ENCODE measurements at places on chromosomes 13 and 19.

- no peak for DNase-seq
These were observed 556.6 kb downstream of the DIAPH3 start for GRCh38 chr13:59607172-59607571.

- DNase-seq = no peak
These were observed 12.5 kb upstream of the TNFSF9 start for GRCh38 chr19:6518145-6518911.

DNA sequence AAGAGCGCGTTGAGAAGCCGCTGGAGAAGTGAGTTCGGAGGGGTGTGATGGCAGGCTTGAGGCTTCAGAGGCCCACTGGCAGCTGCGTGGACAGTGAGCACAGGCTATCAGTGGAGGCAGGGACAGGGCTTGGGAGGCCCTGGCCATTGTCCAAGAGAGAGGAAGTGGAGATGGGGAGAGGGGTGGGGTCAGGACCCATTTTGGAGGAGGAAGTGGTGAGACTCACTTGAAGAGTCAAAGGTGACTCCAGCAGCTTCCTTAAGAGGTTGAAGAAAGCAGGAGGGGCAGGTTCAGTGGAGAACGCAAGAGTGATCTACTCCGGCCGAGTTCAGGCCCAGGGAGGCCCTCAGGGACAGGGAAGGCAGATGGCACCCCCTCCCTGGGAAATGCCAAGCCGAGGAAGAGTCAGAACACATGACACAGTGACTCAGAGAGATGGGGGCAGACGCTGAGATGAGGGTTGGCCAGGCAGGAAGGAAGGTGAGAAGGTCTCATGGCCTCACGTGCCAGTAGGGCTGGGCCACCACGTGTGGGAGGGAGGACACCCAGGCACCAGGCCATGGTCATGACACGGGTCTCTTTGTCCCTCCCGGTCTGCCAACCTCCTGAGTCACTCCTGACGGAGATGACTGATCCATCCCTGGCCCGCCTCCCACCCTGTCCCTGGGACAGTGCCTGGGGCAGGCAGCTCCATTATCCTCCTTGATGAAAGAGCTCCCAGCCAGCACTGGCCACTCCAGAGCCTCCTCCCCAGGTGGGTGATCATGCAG, 10.1 kb upstream of the CD22 start:
- DNase-seq = peak; percentile 23

DNA sequence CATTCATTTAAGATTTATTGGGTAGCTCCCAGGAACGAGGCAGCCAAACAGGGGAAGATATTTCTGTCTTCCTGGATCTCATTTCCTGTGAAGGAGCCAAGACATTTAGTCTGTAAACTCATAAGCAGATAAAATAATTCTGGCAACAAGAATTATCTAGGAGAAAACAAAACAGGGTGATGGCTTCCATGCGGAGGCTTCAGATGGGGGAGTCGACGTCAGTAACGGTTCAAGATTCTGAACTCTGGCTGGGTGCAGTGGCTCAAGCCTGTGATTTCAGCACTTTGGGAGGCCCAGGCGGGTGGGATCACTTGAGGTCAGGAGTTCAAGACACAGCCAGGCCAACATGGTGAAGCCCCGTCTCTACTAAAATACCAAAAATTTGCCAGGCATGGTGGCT, 1.3 kb downstream of the GNA15 start:
- no peak for DNase-seq

DNA sequence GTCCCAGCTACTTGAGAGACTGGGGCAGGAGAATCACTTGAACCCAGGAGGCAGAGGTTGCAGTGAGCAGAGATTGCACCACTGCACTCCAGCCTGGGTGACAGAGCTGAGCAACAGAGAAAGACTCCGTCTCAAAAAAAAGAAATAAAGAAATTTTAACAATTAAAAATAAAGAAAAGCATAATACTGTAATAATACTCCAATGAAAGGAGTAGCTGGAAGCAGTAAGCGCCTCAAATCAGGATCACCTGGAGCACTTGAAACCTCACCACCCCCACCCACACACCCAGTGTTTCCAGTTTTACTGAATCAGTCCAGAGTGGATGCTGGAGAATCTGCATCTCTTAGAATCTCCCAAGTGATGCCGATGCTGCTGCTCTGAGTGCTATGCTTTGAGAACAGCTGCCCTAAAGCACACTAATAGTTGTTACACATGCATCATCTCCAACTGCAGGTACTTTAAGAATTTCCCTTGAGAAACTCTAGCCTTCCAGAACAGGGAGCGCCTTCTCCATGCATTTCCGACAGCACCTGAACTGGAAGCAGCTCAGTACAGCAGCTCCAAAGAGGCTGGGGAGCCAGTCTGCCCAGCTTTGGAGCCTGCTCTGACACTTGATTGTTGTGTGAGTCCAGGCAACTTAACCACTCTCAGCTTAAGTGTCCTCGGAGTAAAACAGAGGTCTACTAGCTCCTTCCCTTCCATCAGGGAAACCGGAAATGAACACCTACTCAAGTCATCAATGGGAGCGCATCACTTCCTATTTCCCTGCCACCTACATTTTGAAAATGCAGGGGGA, 2.9 kb downstream of the ABCC4 start:
- no peak for DNase-seq

DNA sequence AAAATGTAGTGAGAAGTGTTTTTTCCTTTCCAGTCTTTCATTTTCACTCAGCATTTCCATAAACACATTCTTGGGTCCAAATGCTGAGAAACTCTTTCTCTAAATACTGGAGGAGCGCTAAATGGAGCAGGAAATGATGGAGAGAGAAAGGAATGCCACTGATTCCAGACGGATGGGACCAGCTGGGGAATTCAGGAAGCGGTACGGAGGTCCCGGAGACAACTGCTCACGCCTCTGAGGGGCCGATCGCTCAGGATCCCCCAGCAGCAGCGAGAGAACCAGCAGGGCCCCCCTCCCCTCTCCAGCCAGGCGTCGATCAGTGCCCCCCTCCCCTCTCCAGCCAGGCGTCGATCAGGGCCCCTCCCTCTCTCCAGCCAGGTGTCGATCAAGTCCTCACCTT, 13.2 kb downstream of the RASA3 start:
- DNase-seq = no peak

DNA sequence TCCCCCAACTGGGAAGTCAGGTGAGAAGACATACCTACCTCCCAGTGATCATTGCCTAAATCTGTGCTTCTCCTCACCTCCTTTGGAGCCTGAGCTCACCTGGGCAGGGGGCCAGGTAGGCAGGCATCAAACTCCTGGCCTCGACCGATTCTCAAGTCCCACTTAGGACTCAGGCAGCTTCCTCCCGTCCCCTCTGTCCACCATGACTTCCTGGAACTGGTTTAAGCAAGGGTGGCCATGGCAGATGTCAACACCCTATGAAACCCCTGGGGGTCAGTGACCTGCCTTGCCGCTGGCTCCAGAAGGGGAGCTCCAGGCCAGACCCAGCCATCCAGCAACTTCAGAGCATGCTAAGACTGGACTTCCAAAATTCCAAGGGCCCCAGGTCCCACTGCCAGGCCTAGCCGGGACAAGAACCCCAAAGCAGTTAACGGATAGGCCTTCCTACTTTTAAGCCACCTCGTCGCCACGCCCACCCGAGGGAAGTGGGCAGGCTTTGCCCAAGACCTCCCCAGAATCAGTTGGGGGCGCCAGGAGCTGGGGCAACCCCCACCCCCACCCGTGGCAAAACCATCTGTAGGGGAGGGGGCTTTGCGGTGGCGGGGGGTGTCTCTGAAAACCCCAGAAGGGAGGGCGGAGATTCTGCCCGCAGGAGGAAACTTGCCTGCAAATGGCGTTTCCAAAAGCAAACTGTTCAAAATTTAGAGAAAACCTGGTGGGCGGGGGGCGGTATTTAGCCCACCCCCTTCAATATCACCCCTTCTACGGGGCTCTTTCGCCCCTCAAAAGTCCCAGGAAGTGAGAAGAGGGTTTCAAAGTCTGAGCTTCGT, 657 bp downstream of the PLIN3 start:
- no peak for DNase-seq

- no peak for DNase-seq
These were observed 2.7 kb upstream of the HNRNPL start for GRCh38 chr19:38852231-38853044.

GRCh38 chr13:112347986-112348385, 28.2 kb upstream of the SPACA7 start:
- no peak for DNase-seq

DNA sequence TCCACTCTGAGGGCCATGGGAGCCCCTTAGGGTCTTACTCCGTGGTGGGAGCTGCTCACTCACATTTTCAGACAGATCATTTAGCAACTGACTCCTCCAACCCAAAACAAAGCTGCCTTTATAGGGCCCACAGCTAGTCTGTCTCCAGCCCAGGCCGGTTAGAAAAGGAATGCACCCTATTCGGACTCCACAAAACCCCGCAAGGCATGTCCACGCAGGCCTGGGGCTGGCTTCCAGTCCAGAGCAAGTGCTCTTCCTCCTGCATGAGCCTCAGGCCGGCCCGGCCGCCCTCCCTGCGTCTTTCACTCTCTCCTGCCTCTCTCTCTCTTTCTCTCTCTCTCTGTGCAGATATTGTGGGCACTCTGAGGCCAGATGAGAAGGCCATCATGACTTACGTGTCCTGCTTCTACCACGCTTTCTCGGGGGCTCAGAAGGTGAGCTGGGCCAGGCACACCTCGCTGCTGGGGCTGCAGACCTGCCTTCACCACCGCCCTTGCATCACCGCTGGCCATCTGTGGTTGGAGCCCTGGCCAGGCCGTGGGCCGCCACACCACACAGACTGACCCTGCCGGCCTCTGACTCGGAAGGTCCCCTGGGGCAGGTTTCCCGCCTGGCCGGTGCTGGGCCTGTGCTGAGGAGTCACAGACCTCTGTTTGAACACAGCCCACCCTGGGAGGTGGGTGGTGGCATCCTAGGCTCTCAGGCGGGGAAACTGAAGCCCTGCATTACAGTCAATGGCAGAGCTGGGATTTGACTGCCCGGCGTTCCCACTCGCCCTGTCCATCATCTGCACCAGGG, 33.1 kb downstream of the CAPN12 start:
- no peak for DNase-seq

GRCh38 chr19:5228932-5229777, 111.5 kb downstream of the PTPRS start:
- no peak for DNase-seq

GRCh38 chr13:24684600-24684998, 4.4 kb downstream of the ATP12A start:
- DNase-seq = no peak

GRCh38 chr13:113293686-113294085, 3.4 kb upstream of the LAMP1 start:
- no peak for DNase-seq

DNA sequence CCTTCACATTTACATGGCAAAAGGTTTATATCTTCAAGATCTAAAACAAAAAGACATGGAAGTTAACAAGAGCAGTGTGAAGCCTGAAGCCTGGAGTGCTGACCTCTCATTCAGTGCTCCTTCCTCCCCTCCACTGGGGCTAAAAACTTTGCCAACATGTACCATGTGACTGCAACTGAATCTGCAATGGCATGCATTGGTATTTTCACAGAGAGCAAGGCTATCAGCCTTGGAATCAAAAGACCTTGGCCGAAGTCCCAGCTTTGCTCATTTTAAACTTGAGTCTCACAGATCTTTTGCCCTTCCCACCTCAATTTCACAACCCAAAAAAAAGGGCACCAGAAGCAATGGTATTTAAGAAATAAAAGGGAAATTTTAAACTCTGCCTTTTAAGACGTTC, 325.1 kb downstream of the DCT start:
- DNase-seq = peak; percentile 38

DNA sequence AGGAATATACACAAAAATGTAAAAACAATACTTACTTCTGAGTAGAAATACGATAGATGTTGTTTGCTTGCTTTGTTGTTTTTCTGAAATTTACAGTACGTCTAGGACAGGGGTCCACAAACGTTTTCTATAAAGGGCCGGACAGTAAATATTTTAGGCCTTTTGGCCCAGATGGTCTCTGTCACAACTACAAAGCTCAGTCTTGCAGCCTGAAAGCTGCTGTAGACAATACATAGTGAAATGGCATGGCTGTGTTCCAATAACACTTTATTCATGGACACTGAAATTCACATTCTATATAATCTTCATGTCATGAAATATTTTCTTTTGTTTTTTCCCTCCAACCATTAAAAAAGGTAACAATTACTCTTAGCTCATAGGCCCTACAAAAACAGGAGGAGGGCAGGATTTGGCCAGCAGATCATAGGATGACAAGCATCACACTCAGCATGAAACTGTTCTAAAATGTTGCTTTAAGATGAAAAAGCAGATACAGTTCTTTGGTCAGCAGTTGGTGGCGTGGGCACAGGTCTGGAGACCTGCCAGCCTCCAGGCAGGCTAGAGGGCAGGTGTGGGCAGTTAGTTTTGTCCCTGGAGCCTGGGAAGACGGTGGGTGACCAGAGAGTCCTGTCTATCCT, at the start of gene EDDM13:
EDDM13 (plus strand) TSS at position 588 of the 638 bp plus-strand sequence. CDS start 87 bp downstream, outside the sequence.
- DNase-seq = no peak

GRCh38 chr13:52696566-52696965, 43.1 kb downstream of the CNMD start:
- no peak for DNase-seq

DNA sequence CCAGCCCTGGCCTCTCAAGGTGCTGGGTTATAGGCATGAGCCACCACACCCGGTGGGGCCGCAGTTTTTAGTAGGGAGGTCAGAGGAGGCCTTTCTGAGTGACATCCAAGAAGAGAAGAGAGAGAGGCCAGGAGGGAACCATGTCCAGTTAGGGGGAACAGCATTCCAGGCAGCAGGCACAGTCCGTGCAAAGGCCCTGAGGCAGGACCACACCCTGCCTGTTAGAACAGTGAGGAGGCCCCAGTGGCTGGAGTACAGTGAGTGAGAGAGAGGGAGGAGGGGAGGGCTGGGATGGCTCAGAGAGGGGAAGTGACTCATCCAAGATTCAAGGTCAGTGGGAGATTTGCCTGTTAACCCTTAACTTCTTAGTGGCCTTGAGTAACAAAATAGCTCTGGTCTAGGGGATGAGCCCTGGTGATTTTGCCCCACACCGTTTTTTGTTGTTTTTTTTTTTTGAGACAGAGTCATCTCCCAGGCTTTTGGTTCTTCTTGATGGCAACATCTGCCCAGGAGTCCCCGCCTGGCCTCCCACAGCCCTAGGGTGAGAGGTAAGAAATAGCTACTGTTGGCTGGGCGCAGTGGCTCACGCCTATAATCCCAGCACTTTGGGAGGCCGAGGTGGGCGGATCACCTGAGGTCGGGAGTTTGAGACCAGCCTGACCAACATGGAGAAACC, 2.7 kb upstream of the PLIN3 start:
- peak; percentile 77 for DNase-seq

DNA sequence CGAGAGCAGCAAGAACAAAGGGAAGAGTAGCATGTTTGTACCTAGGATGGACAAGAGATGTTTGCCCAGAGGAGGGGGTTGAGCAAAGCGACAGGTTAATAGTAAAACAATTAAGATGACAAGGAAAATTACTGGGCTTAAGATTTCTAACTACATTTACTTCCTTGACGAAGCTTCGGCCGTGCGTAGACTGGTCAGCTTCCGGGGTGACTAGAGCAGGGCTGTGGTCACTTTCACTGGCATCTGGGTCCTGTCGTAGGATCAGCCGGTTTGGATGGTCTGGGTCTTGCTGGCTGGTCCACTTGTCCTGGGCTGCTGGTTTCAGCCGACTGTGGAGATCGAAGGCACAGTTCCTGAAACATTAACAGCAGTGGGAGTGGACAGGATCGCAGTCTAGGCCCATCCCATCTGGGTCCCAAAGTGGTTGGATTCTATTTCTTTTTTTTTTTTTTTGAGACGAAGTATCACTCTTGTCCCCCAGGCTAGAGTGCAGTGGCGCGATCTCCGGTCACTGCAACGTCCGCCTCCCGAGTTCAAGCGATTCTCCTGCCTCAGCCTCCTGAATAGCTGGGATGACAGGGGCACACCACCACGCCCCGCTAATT, 5.0 kb upstream of the BSG start:
- DNase-seq = no peak

GRCh38 chr13:43786766-43787517, at the start of gene ENOX1:
Gene ENOX1, minus strand, starts transcription at chr13:43786972.
- DNase-seq = no peak
